Progenitor cell of endocrine pancreas (in vitro differentiated cells): ENCODE measurements at places on chromosomes 1 and 21. TPM values are rescaled to one million over a fixed set of nuclear protein-coding genes. Genes with fewer than 3 reads are reported as not detected.

Gene RPRD2
- total RNA-seq: 38.5 and 42.6 TPM in 2 replicates

DNA sequence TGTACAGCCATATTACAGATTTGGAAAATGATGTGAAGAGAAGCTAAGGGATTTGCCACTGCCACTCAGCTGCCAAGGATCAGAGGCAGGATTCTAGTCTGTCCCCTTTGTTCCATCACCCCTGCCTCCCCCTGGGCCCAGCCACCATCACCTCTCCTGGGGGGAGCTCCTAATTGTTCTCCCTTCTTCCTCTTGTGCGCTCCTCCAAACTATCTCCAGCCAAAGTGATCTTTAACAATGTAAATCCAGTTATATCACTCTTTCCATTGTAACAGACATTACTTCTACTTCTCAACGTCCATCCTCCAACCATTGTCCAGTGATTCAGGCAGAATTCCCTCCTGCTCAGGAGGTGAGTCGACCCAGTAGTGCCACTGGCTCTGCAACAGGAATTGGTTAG is 164.1 kb downstream of the PLPP3 start:
- no peak for DNase-seq

Gene ZNF593OS
- not detected in 2 replicates for total RNA-seq

GRCh38 chr1:73766786-73767348 is 431.1 kb downstream of the LRRIQ3 start:
- DNase-seq: no peak

- DNase-seq: peak; percentile 66
Observed at GRCh38 chr1:200890818-200891773, 3.6 kb upstream of the INAVA start.

DNA sequence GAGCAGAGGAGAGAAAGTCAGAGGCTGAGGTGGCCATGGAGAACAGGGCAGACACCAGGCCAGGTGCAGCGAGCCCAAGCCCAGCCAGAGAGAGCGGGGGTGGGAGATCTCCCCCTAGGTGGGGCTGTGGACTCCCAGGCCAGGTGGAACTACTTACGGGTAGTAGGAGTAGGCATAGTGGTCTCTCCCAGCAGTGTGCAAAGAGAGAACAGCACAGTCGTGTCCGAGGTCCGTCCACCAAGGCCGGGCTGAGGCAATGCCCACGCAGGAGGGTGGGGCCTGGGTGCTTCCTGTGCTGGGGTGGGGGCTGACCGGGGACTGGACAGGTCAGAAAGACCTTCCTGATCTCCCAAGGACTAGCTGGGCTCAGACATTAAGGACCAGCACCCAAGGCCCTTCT is 263.7 kb downstream of the PTPRU start:
- no peak for DNase-seq

DNA sequence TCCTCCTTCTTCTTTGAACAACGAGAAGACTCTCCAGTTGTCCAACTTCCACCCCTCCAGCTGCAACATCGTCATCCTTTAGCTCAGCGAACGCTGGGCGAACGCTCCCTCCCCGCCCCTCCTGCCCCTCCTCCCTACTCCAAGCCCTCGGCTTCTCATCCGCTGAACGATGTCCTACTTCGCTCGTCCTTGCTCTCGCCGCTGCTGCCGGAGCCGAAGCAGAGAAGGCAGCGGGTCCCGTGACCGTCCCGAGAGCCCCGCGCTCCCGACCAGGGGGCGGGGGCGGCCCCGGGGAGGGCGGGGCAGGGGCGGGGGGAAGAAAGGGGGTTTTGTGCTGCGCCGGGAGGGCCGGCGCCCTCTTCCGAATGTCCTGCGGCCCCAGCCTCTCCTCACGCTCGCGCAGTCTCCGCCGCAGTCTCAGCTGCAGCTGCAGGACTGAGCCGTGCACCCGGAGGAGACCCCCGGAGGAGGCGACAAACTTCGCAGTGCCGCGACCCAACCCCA is at the start of gene BCAN:
TSS of gene BCAN (plus strand) at position 357 of the 504 bp plus-strand sequence. CDS start 3,938 bp downstream, outside the sequence.
- peak; percentile 27 for DNase-seq

DNA sequence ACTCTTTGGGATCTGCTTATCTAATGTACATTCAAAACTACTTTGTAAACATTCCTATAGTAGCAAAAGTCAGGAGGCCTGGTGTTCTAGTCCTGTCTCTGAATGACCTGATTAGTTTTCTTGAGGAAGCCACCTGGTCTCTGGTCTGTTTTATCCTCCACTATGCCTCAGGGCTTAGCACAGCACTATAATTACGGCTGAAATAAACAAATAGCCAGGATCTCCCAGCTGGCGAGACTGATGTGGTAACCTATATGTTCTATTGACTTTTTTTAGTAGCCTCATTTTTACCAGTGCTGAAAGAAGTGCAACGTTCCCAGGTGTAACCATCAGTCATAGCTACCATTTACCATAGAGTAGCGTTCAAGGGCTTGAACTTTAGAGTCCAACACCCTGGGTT is 24.2 kb upstream of the RPL11 start:
- DNase-seq: no peak

DNA sequence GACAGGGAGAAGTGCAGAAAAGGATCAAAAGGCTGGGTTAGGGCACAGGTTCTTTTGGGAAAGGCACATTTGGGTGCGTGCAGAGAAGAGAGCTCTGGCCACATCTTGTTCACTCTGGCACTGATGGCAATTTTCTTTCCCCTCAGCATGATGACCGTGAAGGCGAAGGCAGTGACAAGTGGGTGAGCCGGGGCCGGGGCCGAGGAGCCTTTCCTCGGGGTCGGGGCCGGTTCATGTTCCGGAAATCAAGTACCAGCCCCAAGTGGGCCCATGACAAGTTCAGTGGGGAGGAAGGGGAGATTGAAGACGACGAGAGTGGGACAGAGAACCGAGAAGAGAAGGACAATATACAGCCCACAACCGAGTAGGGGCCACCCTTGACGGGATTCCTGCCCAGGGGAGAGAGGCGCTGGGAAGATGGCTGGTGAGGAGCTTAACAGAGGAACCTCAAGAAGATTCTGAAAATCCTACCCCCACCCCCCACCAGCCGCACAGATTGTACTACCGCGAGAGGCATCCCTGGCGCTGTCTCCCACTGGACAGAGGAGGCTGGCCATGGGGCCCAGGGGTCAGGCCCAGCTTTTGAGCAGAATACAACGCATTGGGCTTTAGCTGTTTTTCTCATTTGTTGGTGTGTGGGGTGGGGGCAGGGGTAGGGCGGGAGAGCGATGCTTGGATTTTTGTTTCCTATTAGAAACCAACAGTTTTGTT is 2.4 kb upstream of the SH3D21 start:
- DNase-seq: no peak

GRCh38 chr1:3790952-3791351 is 5.3 kb downstream of the LRRC47 start:
- no peak for DNase-seq

Gene TEX38
- total RNA-seq: 0.31 and 0.38 TPM in 2 replicates

- DNase-seq: no peak
Observed at GRCh38 chr1:85587841-85588240, 7.3 kb downstream of the CCN1 start.

- DNase-seq: no peak
Observed at GRCh38 chr1:110463725-110464124, 12.8 kb downstream of the PROK1 start.

DNA sequence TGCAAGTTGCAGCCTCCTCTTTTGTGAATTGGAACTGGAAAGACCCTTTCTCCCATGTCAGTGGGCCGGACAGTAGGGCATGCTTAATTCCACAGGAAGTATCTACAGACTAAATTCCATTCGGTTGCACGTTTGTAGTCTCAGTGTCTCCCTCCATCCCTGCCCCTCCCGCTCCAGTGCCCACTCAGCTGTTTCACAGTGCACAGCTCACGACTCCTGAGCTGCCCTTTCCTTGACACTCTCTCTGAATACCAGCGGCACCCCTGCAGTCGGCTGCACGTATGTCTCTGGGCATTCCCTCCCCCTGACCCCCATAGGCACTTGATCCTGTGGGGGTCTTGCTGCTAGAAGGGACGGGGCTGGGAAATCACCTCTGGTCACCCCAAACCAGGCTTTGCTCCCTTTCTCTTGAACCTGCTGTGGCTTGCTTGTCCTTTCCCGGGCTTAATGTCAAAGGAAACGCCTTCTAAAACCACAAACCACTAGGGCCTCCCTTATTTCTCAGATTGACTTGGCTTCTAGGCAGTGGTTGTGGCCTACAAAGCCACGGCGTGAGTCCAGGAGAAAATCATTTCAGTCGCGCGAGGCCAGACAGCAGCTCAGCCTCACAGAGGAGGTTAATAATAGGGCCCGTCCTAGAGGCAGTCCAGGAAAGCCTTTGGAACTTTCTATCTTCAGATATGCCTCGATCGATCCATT is 365.3 kb upstream of the PROX1 start:
- no peak for DNase-seq

DNA sequence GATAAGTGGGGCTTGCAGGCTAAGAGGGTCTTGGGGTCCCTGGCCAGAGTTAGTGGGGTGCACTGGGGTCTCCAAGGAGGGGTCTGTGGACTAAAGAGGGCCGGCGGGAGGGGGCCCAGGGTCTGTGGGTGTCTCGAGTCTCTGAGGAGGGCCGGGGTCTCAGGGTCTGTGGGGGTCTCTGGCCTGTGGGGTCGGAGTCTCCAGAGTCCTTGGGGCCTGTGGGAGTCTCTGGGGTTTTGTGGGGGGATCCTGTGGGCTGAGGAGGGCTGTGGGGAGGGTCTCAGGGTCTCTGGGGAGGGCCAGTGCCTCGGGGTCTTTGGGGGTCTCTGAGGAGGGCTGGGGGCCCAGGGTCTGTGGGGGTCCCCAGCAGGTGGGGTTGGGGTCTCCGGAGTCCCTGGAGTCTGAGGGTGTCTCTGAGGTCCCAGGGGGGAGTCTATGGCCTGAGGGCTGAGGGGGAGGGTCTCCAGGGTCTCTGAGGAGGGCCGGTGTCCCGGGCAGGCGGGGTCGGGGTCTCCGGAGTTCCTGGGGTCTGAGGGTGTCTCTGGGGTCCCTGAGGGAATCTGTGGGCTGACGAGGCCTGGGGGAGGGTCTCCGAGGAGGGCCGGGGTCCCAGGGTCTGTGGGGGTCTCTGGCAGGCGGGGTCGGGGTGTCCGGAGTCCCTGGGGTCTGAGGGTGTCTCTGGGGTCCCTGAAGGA is 628 bp upstream of the PLEKHM2 start:
- DNase-seq: no peak

DNA sequence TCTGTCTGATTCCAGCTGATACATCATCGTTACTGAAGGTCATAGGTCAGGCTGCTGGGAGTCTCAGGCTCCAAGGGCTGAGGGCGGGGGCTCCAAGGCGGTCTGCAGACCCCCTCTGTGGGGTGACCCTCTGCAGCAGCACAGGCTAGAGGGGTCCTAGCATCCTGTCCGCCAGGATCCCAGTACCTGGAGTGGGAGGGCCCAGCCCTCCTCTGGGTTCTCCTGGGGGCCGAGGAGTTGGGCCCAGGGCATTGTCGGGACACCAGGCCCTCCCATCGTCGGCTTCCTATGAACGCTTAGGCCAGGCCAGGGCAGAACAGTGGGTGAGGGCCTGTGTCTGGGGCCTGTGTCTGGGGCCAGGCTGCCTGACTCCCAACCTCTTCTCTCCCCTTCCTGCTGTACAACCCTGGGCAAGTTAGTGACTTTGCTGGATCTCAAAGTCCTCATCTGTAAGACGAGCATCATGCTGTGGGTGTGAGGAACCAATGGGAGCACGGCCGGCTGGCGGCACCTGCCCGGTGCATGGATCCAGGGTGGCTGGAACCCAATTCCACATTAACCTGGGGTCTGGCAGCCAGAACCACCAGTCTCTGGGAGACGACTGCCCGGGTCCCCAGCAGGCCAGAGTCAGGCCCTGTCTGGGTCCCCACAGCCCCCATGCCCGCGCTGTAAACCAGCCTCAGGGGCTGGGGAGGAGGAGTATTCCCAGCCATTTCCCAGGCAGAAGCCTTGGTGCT is 56.2 kb upstream of the COL18A1 start:
- no peak for DNase-seq

Gene OR2L2
- total RNA-seq: 0.14 and 0.22 TPM in 2 replicates

Gene FYB2
- 7.6 and 9.6 TPM in 2 replicates for total RNA-seq

DNA sequence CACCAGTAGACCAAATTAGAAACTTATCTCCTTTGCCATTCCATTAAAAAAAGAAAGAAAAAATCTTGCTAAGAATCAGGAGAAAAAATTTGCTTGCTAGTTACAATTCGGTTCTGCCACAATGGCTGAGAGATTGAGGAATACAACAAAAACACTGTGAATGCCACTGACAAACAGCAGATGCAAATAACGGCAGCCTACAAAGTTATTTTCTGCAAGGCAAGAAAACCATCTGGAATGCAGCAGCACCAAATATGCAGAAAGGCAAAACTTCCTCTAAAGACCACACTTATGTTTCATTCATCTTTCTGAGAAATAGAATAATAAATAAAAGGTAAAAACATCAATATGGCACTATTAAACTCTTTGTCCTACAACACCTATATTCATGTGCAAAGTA is 75.7 kb downstream of the ENAH start:
- DNase-seq: no peak

GRCh38 chr1:19338323-19338762 is 26.2 kb downstream of the SLC66A1 start:
- DNase-seq: peak; percentile 39

DNA sequence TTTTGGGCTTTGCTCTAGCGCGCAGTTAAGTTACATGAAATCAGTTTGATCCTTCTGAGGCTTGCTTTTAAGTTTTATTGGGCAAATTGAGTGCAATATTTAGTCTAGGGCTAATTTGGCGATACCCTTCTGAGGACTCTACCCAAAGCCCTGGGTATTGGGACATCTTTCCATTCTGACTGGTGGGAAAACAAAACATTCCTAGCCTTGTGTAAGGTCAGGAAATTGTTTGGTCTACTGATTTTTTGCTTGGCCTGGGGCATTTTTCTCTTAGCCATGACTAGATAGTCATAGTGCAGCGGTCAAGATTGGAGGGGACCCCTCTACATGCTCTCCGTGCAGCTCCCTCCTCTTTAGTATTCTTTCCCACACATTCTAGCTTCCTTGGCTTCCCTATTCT is 189.6 kb upstream of the PTGFR start:
- no peak for DNase-seq

Gene ABCG1
- total RNA-seq: 3.7 and 4.6 TPM in 2 replicates

- no peak for DNase-seq
Observed at GRCh38 chr1:39632323-39632681, 7.1 kb downstream of the HEYL start.

Gene CD2
- not detected in 2 replicates for total RNA-seq

DNA sequence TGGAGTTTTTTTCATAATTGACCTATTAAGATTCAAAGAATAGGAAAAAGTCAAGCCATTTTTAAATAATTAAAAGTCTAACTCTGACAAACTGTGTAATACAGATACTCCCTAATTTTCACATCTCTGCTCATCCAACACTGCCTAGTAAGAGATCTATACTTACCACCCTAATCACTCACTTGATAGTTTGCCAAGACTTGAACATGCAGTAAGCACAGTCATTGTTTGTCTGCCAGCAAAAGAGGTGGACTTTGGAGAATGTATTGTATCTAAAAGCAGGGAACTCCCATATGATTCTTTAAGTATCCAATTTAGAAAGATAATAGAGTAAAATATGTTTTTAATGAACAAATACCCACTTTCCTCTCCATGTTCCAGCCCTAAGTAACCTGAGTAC is 15.5 kb downstream of the TMEM59 start:
- no peak for DNase-seq
